ENCODE measurements at places on chromosomes 1 and 21.

GRCh38 chr1:203744075-203744972 lies 20.7 kb upstream of the LAX1 start:
- no peak for DNase-seq

DNA sequence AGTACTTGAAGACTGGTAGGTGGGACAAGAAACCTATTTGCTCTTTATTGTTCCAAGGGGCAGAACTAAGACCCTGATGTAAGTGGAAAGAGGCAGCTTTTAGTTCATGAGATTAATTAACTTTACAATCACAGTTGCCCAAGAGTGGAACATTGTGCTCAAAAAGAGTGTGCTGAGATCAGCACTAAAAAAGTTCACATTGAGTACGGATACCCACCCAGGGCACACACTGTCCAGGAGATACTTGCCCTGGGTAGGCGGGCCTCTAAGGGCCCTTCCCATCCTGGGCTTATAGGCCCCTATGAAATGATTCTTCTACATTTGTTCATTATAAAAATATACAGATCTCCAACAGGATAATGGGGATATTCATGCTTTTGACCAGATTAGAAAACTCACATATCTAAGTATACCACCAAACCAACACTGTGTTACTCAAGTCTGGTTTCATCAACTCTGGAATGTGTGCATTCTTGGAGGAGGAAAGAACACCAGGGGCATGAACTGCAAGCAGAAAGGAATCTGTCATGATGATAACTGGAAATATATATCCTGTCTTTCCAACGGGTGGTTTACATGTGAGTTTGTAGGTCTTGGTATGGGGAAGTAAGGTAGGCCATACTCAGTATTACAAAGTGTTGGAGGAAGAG lies 626.2 kb downstream of the SMYD3 start:
- DNase-seq = no peak

DNA sequence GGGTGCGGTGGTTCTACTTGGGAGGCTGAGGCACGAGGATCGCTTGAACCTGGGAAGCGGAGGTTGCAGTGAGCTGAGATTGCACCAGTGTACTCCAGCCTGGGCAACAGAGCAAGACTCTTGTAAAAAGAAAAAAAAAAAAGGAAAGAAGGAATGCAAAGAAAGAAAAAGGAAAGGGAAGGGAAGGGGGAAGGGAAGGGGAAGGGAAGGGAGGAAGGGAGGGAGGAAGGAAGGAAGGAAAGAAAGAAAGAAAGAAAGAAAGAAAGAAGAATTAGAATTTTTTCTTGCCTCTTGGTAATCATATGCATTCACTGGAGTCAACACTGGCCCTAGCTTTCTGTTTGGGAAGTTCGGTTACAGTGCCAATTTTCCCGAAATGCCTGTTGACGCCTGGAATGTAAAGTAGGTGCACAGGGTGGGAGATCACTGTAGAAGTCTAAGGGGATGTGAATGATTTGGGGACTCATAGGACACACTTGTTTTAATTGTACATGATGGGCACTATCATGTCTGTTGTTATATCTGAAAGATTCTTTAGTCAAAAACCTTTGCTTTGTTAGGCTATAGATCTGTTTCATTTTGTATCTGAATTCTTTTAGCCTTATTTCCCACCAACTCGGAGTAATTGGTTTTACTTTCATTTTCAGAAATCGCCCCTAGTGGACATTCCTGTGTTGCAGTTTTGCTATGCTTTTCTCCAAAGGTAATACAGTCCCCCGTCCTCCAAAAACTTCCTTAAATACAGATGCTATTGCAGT lies 59.8 kb upstream of the MORC3 start:
- DNase-seq = peak; percentile 5

DNA sequence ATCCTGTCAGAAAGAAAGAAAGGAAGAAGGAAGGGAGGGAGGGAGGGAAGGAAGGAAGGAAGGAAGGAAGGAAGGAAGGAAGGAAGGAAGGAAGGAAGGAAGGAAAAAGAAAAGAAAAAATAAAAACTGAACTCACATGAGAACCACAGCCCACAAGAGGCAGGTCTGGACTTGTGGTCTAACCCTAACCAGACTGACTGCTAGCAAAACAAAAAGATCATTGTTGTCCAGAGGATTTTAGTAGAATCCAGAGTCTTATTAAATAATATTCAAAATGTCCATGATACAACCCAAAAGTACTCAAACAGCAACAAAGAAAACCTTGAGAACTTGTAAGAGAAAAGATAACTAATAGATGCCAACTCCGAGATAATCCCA lies 4.7 kb upstream of the ITGB2 start:
- DNase-seq = no peak

GRCh38 chr1:214451596-214451995 lies 99.8 kb downstream of the PTPN14 start:
- DNase-seq = no peak

GRCh38 chr21:46559291-46559983 lies 45.4 kb downstream of the S100B start:
- DNase-seq = peak; percentile 39

DNA sequence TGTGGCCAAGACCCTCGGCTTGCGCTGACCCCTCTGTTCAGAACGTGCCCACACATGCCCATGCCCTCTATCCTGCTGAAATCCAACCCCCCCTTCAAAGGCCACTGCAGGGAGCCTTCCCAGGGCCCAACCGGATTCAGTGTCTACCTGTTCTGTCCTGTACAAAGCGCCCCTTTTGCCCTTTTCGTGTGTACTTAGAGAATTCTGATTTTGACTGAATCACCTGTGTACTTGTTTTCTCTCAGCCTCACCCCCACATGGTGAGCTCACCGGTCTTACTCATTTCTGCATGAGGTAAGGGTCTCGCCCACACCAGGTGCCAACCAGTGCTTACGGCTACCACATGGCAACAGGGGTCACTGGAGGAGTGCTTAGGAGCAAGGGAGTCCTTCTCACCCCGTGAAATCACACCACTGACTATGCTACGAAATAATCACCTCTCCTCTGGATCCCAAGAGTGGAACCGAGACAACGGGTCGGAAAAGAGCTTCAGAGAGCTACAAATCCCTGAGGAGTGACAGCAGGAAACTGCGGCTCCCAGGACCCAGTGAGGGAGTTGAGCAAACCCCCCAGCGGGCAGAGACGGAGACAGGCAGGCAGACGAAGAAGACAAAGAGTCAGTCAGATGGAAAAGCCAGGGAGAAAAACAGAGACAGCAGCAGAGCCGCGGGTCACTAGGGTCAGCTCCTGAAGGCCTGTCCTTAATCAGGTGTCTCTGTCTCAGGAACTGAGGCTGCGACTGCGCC lies 2.1 kb upstream of the S100A2 start:
- no peak for DNase-seq

GRCh38 chr1:204321665-204322064 lies 38.1 kb downstream of the PLEKHA6 start:
- DNase-seq = no peak

DNA sequence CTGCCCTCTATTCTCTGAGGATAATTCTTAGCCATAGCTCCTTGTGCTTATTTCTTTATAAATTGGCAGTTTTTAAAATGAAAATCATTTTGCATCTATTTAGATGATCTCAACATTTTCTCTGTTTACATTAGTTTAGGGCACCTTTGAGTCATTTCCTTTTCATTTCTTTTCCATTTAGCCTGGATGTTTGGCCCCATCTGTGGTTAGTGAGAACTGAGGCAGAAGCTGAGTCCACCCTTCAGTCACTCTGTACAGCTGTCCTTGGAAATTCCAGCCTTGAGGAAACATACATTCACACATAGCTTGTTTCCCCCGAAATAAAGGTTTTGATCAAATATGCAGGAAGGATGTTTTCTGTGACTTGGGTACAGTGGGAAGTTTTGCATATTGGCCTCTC lies 123.7 kb downstream of the NTNG1 start:
- no peak for DNase-seq

DNA sequence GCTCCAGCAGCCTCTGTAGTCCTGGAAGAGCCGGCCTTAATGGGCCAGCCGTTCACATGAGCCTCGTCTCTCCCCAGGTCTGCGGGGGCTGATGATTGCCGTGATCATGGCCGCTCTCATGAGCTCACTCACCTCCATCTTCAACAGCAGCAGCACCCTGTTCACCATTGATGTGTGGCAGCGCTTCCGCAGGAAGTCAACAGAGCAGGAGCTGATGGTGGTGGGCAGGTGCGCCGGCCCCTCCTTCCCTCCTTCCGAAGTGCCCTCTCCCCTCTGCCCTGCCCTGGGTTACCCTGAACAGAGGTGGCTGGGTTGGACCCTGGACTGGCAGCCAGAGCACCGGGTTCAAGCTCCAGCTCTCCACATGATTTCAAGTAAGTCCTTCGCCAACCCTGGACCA lies 13.1 kb downstream of the SLC5A9 start:
- DNase-seq = no peak

DNA sequence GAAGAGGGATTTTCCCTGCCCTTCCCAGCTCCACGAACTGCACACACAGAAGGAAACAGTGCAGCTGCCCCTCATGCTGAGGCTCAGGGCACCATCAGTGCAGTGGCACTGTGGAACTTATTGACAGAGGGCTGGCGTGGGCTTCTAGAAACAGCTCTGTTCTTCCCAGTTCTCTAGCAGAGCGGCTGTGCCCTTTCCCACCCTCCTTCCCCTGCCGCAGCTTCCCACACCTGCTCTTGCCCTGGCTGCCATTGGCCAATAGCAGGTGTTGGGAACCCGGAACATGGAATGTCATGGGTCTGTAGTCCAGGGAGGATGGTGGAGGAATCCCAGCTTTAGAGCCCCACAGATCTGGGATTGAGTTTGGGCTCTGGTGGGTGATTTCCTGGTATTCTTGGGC lies 343.8 kb downstream of the RPS6KC1 start:
- DNase-seq = no peak

- DNase-seq = no peak
Observed at GRCh38 chr21:37514038-37514667, 147.6 kb downstream of the DYRK1A start.

DNA sequence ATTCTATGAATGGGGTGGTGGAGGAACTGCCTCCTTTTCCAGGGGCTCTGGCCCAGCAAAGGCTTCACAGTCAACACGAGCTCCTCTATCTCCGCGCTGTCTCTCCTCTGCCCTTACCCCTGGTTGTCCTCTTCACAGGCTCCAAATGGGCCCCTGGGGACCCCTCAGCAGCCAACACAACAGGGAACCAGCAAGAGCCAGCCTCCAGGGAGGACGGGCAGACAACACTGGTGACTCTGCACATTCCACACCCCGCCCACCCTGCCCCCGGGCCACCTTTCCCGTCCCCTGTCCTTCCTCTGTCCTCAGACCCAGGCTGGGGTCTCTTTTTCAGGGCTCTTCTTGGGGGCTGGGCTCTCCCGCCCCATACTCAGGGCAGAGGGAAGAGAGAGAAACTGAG lies 17.5 kb upstream of the ETV3 start:
- no peak for DNase-seq

DNA sequence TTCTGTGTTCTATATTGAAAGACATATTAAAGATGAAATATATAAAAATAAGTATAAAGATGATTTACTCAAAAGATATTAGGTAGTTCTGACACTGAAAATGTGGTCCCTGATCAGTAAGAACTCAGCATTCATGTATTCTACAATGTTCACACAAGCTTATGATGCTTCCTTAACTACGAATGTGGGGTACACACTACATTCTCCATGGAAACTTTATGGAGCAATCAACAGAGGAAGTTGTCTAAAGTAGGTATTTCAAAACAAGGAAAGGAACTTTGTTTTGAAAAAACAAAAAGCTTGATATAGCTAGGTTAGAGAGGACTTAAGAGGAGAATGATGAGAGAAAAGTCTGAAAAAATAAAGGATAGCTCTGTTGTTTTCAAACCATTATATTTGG lies 119.7 kb upstream of the RGS18 start:
- DNase-seq = no peak

DNA sequence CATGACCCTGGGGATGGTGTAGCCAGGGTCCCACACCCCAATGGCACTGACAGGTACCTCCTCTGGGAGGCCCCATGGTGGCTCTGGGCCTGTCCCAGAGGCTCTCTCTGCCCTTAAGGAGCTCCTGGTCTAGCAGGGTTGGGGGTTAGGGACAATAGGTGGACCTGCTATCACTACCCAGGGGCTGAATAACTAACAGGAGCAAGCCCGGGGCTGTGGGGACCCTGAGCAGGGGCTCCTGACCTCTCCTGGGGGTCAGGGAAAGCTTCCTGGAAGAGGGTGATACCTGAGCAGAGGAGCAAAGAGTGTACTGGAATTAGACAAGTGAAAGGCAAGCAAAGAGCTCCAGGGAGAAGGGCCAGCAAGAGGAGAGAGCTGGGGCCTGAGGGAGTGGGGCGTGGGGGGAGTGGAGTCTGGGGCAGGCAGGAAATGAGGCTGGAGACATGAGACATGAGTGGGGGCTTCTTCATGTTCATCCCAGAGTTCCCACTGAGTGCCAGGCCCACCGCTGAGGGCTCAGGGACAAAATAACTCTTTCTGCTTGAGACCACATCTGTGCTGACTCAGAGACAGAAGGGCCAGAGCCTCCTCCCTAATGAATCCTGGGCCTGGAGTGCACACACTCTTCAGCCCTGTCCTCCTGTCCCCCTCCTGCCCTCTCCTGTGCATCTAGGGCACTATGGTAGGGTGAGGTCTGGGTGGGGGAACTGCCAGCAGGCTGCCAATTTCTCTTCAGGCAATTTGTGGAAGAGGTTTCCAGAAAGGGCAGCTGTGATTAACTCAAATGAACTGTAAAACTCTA lies 517.6 kb downstream of the PTPRU start:
- no peak for DNase-seq

DNA sequence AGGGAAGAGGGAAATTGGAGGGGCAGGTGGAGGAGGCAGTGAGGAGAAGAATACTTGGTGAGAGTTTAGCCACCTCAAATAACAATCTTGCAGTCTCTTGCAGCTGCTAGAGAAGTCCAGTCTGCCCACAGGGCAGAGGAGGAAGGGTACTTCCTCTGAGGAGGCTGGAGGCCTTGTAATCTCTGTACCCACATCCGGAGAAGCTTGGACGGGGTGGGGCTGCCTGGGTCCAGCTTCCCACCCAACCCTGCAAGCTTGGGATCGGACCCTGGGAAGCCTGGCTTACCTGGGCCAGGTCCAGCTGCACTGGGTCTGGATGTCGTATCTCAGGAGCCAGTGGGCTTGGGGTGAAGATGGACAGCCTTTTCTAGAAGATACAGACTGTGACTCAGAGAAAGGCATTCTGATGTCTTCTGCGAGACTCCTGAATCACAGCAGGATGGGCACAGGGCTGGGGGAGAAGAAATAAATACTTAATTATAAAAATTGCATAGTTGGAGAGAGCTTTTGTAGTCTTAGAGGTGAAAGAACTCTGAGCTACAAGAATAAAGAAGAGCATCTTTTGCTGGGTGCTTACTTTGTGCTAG lies 111.8 kb upstream of the JUN start:
- no peak for DNase-seq

DNA sequence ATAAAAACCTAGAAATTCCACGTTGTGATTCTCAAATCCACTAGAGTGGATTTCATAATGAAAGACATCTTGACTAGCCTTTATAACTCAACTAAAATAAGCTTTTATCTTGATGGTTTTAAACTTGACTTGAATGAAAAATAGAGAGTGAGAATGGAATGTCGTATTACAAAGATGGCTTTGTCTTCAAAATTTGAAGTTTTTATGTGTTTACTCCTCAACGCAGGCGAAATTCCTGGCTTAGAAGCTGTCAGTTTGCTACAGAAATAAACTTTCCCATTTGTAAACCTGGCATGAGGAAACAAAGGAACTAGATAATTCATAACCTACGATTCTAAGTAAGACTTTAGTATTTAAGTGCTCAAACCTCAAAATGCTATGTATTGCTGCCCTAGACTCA lies 90.0 kb upstream of the KRTAP19-8 start:
- no peak for DNase-seq
